ENCODE measurements at places on chromosomes 5 and 9.

DNA sequence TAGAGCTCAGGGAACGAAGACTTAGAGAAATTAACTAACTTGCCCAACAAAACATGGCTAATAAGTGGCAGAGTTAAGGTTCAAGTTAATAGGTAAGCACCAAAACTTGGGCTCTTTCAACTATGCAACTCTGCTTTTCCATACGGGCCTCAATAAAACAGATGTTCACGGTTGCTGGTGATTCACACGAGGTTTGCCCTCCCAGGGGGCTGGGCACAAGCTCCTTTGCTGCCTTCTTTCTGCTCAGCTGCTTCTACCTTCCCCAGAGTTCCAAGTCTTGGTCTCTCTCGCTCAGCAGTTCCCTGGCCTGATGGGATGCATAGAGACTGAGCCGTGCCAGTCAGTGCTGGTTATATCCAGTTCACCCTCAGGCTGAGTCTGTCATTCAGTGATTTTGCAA, 217.9 kb downstream of the SREK1 start:
- no peak for DNase-seq

GRCh38 chr5:135012033-135012588, 21.9 kb downstream of the PITX1 start:
- no peak for DNase-seq

DNA sequence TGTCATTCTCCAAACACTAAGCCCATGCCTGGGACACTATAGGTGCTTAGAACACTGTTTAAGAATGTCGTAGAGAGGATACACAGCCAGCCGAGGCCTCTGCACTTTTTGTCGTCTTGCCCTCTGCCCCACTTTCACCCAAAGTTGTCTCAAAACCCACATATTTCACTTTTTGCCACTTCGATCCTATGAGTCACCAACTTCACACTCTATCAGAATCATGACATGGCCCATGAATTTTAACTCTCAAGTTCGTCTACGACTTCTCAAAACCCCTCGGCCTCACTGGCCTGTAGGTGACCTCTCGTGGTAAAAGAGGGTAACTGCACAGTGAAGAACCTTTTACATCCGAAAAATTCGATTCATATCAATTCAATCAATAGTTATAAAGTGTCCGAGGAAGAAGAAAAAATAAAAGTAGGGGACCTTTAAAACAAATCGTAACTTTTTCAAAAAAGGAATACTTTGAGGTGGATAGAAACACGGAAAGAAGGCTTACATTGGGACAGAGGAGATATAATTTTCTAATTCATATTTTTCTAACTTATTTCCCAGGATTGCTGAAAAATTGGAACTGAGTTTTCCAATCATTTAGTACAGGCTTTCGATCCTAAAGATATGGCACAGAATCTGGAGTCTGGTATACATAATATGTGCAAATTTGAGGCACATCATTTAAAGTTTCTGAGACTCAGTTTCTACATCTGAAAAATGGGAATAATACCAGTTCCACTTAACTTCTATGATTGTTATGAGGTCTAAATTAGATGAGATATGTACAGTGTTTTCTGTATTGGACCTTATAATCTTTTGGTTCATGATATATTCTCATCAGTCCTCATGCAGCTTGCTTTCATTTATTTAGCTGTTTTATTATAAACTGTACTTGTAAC, 122.6 kb downstream of the APBA1 start:
- DNase-seq = peak; percentile 44

DNA sequence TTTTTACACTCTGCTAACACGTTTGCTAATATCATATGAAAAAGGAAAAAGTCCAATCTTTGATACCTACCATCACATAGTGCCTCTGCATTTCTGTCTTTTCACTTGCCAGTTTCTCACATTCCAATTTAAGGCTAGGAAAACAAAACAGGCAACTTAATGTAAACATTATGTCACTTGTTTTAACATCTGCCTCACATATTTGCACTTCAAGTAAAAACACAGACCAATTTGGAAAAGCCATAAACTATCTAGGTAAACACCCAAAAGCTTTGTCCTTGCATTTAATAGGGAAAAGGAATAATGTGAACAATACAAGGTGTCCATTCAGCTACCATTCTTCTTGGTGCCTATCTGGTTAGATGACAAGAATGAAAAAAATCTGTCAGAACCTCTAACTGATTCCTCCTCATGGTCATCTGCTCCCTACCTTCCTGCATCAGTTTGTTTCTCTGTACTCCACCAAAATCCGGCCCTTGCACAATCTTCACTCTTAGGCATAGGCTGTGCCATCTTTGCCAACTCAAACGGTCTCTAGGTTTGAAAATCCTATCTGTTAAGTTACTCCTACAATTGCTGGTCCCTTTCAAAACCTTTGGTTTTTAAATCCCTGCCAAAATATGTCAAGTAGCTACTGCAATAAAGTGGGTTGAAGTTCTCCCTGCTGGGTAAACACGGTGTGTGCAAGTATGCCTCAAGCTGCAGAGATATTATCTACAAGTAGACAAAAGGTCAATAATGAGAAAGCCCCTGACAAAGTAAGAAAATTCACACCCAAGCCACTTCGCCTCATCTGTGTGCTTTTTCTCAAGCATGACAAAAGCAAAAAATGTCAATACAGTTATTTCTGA, 3.4 kb downstream of the TLE1 start:
- no peak for DNase-seq

- DNase-seq = no peak
These were observed 16.2 kb upstream of the TJP2 start for GRCh38 chr9:69157751-69158466.

DNA sequence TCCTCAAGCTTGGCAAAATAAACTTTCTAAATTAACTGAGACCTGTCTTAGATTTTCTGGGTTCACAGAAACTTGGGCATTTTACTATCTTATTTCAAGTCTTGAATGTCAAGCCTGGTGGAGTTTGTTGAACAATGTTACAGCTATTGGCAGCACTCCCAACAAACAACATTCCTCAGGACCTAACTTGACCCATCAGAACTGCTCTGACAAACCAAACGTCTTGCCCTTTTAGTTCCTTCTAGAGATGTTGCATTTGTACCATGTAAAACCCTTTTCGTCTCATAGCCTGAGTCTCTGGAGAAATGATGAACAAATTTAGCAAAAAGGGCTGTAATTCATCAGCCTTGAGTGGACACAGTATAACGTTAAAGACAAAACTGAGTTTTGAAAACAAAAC, 51.1 kb downstream of the GNA14 start:
- DNase-seq = no peak

GRCh38 chr5:26024774-26025173, 1013.6 kb downstream of the CDH9 start:
- DNase-seq = no peak

- DNase-seq = no peak
These were observed 6.1 kb upstream of the AP3B1 start for GRCh38 chr5:78300464-78301045.

- DNase-seq = no peak
These were observed 36.2 kb upstream of the ACO1 start for GRCh38 chr9:32348106-32348695.

DNA sequence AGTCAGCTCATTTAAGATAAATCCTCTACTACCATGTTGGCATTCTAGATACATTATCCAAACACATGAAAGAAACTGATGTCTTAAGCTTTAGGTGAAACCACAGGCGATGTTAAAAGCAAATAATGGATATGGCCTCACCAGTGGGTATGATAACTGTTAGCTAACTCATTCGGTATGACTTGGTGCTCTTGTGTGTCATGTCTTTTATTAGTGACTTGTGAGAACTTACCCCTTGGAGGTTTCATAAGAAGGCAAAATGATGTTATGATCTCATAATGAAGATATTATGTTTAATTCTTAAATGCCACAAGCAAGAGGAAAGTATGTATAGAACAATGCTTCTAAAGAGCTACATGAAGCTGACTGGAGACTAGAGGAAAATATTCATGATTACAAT, 1227.0 kb downstream of the EFNA5 start:
- DNase-seq = no peak

- no peak for DNase-seq
These were observed 30.1 kb upstream of the MUSK start for GRCh38 chr9:110638381-110638954.

GRCh38 chr5:14505310-14506139, 76.1 kb upstream of the OTULINL start:
- peak; percentile 16 for DNase-seq

GRCh38 chr9:133323211-133323610, 12.8 kb downstream of the SURF6 start:
- DNase-seq = no peak

- peak; percentile 31 for DNase-seq
These were observed 265.3 kb downstream of the FSTL4 start for GRCh38 chr5:133347039-133347438.

- DNase-seq = peak; percentile 33
These were observed 4.8 kb downstream of the SLC23A1 start for GRCh38 chr5:139378101-139378825.

DNA sequence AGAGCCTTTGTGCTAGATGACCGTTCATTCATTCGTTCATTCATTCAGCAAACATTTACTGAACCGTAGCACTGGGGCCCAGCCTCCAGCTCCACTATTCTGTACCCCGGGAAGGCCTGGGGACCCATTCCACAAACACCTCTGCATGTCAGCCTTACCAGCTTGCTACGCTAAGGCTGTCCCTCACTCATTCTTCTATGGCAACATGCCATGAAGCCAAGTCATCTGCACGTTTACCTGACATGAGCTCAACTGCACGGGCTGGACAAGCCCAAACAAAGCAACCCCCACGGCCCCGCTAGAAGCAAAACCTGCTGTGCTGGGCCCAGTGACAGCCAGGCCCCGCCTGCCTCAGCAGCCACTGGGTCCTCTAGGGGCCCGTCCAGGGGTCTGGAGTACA, 6.0 kb downstream of the CEL start:
- DNase-seq = no peak

DNA sequence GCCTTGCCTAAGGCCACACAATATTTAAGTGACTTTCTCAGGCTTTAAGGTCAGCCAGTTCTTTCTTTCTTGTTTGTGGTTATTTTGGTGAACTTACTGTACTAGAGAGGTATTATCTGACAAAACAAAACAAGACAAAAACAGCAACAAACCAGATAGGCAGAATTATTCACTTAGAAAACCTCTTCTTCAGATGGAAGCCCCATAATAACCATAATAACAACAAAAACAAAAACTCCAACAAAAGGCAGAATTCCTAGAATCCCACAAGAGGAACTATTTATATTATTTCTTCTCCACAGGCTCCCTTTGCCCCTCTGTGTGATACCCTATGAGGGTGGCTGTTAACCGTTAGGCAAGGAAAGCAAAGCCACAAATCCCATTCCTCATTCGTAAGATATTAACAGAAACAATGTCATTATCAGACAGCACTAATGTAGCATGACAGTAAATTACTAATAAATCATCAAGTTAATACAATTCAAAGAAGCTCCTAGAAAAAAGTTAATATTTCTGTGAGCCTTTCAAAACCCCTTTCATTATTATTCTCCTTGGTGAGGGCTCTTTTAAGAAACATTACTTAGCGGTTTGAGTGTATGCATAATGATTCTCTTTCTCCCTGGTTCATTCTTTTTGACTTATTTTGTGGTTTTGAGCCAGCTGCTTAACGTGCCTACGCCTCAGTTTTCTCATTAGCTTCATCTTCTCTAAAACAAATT, 274.9 kb downstream of the EFNA5 start:
- peak; percentile 26 for DNase-seq

DNA sequence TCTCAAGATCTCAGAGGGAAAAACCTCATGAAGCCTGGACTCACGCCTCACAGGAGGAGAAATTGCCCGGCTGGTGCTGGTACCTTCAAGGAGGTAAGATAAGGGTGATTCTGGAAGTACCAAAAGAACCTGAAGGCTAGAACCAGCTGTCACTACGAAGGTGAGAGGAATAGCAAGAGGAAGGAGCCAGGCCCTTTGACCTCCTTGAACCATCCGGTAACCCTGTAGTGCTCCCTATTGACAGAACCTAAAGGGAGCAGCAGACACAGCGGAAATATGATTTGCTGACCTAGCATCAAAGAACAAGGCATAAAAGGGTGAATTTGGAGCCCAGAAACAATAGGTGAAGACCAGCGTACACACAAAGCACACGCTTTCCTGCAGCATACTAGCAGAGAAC, 92.2 kb downstream of the DOCK8 start:
- peak; percentile 10 for DNase-seq

DNA sequence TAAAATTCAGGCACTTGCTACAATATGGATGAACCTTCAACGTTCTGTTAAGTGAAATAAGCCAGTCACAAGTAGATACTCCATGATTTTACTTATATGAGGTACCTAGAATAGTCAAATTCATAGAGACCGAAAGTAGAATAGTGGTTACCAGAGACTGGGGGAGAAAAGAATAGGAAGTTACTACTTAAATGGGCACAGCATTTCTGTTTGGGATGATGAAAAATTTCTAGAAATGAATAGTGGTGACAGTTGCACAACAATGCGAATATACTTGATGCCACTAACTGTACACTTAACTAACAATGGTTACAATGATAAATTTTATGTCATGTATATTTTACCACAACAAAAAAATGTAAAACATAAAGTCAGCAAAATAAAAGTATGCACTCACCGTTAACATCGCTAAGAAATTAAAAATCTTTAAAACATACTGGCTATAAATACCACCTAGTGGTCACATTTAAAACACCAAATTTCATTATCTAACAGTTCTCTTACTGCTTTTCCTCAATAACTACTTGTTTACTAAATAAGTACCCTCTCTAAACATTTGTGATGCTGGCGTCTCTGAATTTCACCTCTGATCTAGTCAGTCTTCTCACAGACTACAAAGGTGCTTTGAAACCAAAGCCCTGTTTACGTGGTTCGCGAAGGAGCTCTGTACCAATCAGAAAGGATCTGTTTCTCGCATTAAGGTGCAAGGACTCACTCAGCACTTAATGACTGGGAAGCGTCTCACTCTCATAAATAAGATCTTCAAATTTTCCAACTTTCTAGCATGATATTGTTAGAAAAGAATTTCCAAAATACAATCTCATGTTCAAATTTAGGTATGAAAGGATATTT, 22.7 kb downstream of the KIF3A start:
- DNase-seq = peak; percentile 7

DNA sequence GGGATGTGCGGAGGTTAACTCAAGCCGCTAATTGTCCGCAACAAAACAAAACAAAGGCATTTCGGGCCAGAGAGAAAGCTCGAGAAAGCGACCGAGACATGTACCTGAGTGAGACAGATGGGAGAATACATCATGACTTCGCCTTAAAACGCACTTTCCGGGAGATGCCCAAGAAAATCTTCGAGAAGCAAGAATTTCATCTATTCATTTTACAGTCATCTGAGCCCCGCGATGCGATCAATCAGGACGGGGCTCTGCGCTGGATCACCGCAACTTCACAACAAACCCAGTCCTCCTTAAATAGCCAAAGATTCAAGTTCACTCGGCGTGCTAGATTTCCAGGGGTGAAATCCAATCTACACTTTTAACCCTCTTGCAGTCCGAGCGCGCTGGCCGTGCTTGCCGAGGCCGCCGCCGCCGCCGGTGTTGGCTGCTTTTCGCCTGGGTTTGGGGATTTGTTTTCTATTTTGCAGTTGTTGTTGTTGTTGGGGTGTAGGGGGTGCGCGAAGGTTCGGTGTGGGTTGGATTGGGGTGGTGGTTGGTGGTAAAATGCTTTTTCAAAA, 482 bp downstream of the NFIB start:
- peak; percentile 56 for DNase-seq

- DNase-seq = no peak
These were observed 4.8 kb downstream of the ARHGEF28 start for GRCh38 chr5:73630765-73631164.

GRCh38 chr9:33230756-33231622, 9.0 kb upstream of the SPINK4 start:
- DNase-seq = no peak
